ENCODE measurements at places on chromosomes 16 and 17.

DNA sequence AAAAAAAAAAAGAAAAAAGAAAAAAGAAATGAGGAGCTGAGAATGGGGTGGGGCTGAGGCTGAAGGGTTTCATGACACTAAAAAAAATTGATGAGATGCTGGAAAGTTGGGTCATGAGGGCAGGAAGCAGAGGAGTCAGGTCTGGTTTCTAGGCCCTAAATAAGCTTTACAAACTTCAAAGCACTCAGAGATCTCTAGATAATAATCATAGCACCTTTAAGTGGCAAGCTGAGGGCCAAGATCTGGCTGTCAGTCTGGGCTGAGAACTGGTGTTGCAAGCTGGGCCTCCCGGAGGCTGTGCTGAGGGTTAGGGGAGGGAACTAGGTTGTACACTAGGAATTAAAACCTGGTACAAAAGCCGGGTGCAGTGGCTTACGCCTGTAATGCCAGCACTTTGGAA, 6.4 kb downstream of the ZNF764 start:
- peak; percentile 80 for DNase-seq

DNA sequence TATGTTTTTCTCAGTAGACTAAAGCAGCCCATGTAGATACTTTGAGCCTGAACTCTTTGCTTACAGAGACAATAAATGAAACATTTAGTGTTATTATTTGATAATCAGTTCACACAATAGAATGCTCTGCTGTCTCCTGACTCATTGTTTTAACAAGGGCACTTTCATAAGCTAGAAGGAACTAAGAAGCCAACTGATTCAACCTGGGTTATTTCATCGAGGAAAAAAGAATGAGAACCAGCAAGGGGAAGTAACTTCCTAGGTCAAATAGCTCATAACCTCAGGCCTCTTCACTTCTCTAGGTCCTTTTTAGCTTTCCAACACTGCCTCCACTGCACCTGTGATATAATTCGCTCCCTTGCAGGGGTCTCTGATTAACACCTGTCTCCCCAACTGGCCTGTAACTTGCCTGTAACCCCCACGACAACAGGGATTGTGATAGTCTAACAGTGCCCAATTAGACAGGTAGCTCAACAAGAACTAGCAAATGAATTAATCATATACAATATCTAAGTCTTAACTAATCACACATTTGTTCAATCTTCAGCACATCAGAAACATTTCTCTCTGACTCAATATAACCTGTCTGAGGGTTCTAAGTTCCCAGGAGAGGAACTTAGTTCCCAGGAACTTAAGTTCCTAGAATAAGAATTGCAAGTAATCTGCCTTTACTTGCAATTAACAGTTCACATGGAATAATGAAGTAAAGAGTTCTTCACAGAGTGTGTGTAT, 34.8 kb downstream of the RFFL start:
- DNase-seq: no peak

DNA sequence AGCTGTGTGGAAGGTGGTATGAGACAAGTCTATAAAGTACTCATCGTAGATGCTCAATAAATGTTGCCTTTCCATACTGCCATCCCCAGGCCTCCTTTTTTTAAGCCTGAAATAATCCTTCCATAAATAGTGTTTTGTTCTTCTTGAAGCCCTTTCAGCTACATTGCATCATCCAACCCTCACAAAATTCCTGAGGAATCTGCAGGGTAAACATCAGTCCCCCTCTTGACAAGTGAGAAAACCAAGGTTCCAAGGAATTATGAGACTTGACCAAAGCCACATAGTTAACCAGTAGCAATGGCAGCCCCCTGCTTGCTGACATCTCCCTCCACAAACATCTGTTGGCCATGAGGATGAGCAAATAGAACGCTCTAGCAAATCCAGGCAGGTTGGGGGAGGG, 89.7 kb upstream of the CCL1 start:
- no peak for DNase-seq

GRCh38 chr17:32634167-32634566, 147.4 kb downstream of the CDK5R1 start:
- no peak for DNase-seq

Measured in activated CD8-positive, alpha-beta memory T cell treated with anti-CD3 and anti-CD28 coated beads for 24 hours (primary cell).